ENCODE measurements at places on chromosomes 2 and 18.

GRCh38 chr2:236033462-236033861, 134.7 kb downstream of the GBX2 start:
- no peak for DNase-seq

DNA sequence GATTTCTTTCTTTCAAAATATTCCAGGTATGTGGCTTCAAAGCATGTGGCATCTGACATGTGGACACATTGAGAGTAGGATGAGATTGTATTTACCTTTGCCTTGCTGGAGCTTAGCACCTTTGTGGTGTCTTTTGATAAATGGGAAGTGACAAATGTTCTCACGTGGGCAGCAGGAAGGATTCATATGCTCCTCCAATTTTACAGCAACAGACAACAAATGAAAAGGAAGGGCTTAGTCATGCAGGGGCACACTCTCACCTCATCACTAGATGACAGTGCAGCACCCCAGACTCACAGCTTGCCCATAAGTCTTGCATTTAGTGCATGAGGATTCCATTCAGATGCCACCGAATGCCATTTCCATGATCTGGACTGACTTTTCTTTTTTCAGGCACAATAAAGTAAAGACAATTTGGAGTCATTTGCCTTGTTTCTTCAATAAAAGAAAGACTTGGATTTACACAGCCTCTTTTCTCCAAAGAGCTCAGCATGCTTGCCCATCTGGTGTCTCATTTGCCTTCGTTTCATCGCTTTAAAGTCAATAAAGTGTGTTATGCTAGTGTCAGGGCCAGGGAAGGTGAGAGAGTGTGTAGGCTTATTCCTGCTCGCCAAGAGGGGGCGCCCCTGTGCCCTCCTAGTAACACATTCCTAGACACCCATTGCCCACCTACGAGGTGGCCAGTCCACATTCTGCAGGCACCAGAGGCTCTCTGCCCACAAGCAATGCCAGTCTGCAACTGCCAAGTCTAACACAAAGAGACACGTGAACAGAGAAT, 39.6 kb upstream of the DAPL1 start:
- DNase-seq, result no peak

DNA sequence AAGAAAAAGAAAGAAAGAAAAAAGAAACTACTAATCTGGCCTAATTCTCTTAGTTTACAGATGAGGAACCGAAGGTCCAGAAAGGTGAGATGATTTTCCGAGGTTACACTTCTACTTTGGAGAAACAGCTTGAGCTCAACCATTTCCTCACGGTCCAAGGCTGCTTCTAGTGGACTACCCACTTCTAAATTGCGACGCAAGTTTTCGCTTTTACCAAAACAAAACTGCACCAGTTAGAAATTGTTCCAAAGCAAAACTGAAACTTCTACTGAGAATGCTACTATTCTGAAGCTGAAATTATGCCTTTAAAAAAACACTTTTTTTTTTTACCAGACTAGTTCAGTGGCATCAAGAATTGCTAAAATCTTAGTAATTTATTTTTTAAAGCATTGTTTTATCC, 101.6 kb downstream of the INO80D start:
- DNase-seq, result no peak

GRCh38 chr2:60648191-60648590, 94.7 kb upstream of the BCL11A start:
- DNase-seq, result no peak
